Left ventricle myocardium superior (tissue), 1 donor: ENCODE measurements at places on chromosomes 2 and 18.

DNA sequence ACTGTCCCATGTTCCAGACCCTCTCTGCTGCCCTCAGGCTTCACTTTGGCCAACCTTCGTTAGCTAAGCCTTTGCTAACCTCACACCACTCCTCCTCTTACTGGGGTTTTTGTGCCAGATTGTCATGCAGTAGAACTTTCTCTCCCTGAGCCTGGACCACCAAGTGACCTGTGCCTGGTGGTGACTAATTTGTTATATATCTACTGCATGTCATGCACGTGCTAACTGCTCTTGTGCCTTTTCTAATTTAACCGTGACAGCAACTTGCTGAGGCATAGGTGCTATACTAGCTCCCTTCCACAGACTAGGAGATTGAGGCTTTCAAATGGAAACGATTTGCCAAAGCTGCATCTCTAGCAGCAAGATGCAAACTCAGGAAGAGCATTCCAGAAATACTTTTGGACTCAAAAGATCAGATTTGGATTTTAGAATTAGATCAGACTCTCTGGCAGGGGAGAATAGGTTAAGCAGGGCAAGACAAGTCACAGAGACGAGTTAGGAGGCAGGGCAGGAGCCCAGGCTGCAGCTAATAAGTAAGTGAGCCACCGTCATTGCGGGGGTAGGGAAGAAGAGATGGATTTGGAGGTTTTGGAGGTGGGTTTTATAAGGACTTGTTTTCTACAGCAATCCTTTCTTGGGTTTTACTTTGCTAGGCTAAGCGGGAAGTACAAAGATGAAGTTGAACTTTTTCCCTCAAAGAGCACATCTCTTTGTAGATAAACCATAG lies 1.8 kb downstream of the PPP1R7 start:
- DNase-seq: no peak

DNA sequence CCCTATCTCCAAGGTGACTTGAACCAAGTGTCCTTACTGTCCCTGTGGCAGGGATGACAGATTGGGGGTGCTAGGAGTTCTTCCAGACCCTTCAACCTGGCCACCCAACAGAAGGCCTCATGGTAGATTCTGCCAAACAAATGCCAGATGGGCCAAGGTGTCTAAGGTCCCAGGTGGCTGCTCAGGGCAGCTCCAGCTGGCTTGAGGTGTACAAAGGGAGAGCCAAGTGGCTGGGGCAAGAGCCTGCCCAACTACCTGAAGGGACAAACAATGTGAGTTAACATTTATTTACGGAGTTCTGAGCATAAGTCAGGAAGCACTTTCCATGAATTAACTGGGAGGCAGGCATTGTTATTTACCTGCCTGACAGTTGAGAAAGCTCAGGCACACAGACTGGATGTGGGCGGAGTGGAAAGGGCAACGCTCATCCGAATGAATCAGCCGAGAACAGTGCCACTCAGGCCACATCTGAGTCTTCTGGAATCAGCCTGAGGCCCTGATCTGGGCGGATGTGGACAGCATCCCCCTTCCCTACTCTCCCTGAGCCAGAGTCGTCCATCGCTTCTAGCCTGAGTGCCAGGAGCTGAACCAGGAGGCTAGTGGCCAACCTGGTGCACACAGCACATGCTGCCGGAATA lies 4.4 kb upstream of the KCNIP3 start:
- DNase-seq: no peak

DNA sequence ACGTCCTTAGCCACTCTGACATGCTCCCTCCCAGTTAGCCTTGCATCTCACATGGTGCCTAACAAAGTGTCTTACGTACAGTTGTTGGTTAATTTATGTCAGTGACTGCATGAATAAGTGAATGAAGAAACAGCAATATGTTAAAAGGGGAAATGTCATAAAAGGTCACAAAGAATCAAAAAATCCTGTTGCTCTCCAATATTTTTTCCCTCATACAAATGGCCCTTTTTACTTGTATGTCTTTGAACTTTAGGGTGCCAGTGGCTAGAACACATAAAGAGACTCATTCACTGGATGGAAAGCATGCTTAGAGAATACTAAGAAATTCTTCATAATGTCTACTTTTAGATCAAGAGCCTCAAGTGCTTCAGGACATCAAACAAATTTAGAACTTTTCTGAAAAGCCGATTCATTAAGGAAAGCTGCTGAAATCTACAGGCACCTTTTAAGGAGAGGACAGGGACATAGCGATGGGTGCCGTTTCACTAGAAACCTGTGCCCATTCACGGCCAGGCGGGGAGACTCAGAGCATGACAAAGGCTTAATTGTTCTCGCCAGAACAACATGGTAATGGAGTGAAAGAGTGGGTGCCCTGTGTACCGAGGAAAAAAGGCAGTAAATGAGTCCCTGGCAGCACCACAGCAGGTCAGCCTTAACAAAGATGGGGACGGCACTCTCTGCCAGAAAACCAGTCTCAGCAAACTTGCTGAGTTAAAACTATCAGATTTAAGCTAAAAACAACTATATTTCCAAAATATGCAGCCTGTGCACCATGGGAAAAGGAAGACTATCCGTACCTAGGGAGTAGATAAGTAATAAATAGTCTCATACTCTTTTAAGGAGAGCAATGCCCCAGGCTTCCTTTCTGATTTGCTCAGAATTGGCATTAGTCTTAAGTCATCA lies 71.6 kb upstream of the SPTBN1 start:
- no peak for DNase-seq

DNA sequence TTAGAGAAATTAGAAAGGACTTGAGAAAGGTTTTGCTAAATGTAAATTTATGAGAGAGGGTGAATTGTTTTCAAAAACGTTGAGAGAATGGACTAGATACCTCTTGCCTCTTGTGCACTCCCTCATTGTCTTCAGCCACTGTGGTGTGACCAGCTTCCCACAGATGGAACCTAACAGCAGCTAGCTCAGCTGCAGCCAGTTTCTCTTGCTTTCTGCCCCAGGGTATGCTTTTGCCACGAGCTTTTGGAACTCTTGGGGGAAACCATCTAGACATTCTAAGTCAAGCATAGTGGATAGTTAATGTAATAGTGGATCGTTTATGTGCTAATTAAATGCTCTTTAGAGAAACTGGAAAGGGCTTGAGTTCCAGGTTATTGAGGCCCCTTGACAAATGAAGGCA lies 288.2 kb downstream of the CTNNA2 start:
- no peak for DNase-seq

DNA sequence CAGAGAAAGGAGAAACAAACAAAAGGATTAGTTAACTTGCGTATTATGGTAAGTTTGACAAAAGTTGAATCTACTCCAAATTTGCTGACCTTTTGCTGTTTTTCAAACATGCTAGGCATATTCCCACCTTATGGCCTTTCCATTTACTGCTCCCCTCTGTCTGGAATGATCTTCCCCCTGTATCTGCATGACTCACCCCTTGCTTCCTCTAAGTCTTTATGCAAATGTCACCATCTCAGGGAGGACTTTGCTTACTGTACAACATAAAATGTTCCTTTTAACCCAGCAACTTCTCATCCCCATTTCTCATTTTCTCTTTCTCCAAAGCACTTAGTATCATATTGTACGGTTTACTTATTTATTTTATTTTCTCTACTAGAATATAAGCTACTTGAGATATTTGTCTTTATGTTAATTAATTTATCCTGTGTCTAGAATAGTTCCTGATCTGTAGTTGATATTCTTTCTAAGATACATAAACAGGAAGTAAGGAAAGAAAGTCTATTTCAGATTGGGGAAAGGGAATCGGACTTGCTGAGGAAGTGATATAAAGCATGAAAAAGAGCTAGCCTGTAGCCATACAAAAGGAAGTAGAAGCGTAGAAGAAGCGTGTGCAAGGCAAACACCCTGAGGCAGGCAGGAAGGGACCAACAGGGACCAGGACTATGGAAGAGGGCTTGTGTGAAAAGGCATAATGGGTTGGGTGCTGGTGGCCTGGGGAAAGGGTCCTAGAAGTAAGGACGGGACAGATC lies 144.9 kb upstream of the ERBB4 start:
- no peak for DNase-seq

- DNase-seq: no peak
Measured at GRCh38 chr2:133927894-133928293, 326.0 kb upstream of the MGAT5 start.

GRCh38 chr2:1658394-1659151 lies 85.7 kb downstream of the PXDN start:
- peak; percentile 14 for DNase-seq

DNA sequence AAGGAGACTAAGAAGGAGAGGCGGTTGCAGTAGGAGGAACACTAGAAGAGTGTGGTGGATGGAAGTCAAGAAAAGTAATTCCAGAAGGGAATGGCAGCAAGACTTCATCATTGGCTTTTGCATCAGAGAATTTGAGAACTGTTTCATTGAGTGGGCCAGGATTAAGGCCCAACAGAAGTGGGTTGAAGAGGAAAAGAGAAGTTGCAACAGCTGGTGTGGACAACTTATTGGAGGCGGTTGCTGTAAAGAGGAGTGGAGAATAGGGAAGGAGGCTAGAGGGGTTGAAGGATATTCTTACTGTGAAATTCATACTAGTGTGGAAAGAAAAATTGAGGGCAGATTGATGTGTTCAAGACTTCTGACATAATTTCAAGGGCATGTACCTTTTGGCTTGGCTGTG lies 168.7 kb upstream of the FN1 start:
- no peak for DNase-seq

GRCh38 chr18:48560491-48560890 lies 21.7 kb downstream of the CTIF start:
- DNase-seq: no peak

GRCh38 chr2:107305966-107306365 lies 420.0 kb upstream of the ST6GAL2 start:
- DNase-seq: no peak

- DNase-seq: no peak
Measured at GRCh38 chr18:57856128-57856527, 53.0 kb upstream of the ATP8B1 start.

DNA sequence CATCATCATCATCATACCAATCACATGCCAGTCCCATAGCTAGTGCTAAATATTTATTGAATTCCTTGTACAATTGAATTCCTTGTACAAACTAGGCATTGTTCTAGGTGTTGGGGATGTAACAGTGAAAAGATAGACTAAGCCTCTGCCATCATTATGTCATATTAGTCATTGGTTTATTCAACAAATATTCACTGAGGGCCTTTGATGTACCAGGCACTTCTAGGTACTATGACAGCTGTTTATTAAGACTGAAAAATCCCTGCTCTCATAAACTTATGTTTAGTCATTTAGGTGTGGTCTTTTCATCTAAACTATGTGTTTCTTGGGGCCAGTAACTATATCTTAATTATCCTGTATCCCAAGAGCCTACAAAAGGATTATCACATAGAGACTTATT lies 412.3 kb upstream of the ETAA1 start:
- DNase-seq: no peak

GRCh38 chr2:238925281-238925680 lies 77.4 kb downstream of the TWIST2 start:
- no peak for DNase-seq

GRCh38 chr2:862355-862687 lies 88.3 kb upstream of the SNTG2 start:
- no peak for DNase-seq

GRCh38 chr18:5075297-5075696 lies 121.8 kb downstream of the AKAIN1 start:
- DNase-seq: no peak

GRCh38 chr2:176261136-176261535 lies 8.1 kb upstream of the MTX2 start:
- DNase-seq: no peak

DNA sequence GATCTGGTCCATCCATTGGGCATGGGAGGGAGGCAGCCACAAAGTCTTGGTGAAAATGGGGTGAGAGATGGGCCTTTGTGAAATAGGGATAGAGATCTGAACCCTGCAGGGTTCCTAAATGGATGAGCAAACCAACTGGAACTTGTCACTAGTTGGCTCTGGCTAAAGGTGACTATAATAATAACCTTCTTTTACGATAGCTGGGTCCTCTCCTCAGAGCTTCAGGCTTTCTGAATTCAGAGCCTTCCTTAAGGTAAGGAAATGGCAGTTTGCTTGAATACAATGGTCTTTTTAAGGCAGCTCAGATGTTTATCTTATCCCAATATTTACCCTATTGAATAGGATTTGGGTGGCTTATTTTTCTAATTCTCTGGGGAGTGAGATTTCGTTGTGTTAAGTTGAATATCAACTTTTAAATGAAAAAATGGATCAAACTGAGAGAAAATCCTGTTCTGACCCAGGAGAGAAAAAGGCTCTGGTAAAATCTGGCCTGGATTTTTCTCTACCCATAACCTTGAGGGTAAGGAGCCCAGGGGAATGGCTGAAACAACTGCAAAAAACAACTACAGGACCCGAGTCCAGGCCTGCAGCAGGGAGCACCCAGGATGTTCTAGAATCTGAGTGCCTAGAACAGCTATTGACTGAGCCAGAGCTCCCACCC lies 61.1 kb upstream of the CXCR4 start:
- DNase-seq: no peak

- peak; percentile 66 for DNase-seq
Measured at GRCh38 chr2:238908960-238909951, 61.4 kb downstream of the TWIST2 start.

DNA sequence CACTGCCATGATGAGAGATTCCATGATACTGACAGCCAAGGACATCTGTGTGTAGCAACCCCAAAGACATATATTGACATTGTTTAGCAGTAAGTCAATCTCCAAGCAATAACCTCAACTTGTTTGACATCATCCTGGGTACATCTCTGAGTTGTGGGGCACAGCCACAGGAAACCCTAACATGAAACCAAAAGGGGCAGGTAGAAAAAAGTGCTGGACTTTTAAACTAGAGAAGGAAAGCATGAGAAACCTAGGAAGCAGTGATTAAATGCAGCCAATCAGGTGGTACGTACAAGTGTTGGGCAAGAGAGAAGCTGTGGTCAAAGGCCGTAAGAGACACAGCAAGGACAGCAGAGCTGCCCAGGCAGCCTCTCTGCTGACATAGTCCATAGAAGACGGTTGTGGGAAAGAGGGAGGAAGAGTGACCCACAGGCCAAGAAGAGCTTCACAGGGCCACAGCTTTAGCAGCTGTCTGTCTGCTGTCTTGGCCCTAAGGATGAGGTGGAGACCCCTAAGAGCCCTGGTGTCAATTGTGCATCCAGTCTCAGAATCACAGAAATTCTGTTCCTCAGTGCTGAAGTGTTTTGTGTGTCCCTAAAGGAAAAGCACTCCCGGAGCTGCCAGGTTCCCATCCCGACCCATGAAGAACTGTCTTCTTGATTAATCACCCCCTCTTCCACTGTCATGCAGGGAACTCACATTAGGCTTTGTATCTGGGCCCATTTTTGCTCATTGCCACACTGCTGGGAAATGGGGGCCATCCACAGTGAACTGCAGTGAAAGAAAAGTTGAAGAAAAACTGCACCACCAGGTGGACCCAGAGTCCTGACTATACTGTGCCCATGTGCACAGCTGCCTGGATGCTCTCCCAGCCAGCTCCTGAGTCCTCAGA lies 25.4 kb upstream of the CHN1 start:
- peak; percentile 33 for DNase-seq
